ENCODE measurements at places on chromosomes 2 and 18.

- no peak for DNase-seq
These were observed 157.1 kb upstream of the LRRTM1 start for GRCh38 chr2:80461505-80462197.

- DNase-seq = no peak
These were observed 612.4 kb downstream of the FBXO15 start for GRCh38 chr18:73535189-73535588.

DNA sequence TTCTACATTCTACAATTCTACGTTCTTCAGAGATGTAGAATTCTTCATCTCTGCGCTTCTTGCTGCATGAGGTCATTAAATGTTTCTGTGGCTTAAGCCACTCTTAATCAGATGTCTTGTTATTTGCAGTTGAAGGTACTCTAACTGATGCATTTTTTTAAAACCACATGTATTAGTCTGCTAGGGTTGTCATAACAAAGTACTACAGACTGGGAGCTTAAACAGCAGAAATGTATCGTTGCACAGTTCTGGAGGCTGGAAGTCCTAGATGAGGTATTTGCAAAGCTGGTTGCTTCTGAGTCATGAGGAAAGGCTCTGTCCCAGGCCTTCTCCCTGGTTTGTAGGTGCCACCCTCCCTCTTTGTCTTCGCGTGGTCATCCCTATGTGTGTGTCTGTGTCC, 176.3 kb upstream of the GLI2 start:
- DNase-seq = no peak

DNA sequence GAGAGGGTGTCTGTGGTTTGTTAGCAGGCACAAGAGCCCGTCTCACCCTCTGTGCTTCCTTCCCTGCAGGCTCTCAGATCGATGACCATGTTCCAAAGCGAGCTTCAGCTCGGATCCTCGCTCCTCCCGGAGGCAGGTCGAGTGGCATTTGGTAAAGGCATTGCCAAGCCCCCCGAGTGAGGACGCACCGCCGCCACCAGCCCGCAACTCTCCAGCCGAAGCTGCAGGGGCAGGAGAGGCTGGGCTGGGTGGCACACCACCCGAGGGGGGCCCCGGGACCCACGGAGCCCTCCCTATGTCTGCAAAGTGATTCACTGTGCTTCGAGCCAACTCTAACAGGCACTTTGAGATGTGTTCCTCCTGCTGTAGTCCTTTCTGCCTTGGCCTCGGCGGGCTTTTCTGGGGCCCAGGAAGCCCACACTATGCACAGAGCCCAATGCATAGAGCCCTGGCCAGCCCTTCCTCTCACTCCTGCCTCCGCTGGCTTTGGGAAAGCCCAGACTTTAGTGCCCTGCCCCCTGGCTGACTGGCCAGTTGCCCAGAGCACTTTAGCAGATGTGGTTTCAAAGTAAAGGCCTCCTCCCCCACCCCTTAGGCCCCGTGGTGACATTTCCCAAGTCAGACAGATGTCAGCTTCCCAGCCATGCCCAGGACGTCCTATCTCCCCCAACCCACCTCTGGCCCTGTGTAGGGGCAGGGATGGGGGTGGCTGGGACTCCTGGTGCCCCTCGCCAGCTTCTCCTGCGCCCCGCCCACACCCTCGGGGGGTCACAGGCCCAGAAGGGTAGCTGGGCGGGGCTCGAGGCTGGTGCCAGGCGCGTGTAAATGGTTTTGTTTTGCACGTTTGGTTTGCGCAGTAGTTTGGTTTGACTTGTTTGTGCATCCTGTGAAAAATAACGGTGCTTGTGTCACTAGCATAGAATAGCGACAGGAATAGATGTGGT, 23.3 kb upstream of the MAPRE3 start:
- no peak for DNase-seq

DNA sequence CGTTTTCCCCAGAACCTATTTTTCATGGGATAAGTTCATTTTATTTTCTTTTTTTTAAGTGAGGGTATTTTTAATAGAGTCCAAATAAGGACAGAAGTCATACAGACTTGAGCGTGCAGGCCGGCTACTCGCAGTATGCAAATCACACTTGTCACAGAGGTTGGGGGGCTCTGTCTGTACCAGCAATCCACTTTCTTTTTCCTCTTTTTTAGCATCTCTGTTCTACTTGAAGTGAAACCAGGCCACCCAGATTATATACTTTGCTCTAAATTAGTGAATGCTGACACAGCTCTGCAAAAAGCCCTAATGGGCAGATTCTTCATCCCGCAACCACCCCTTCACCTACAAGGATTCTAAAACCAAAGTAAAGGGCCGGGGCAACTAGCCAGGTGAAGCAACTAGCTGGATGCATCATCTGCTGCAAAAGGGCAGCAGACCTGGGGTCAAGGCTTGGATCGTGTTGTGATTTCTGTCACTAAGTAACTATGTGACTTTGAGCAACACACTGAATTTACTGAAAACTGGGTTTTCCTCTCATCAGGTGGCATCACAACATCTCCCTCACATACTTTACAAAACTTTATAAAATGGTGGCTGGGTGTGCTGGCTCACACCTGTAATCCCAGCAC, 18.4 kb downstream of the KDSR start:
- no peak for DNase-seq

DNA sequence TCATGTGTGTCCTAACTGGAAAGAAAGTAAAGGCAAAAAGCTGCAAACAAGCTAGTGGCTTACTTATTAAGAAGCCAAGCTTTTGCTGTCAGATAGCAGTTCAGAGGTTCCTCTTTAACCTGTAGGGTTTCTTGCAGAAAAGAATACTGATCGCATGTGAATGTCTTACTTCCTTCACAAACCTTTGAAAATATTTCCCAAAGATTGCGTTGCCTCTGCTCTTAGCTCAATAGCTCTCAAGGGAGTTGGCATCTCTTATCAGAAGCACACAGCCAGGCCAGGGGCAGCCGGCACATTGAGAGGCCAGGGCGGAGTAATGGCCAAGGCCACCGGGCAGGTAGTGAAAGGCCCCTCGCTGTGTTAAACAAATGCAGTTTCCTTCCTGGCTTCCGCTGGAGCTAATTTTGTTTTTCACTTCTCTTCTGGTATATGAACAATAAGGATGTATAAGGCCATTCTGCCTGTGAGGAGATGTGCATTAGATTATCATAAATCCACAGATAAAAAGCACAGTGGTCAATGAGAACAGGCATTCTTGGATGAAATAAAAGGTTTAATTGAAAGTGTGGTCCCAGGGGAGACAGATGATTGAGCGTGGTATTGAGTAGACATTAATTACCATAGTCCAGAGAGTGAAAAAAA, 542.4 kb upstream of the NRP2 start:
- DNase-seq = no peak

GRCh38 chr18:9095297-9096006, 7.0 kb upstream of the NDUFV2 start:
- DNase-seq = no peak

DNA sequence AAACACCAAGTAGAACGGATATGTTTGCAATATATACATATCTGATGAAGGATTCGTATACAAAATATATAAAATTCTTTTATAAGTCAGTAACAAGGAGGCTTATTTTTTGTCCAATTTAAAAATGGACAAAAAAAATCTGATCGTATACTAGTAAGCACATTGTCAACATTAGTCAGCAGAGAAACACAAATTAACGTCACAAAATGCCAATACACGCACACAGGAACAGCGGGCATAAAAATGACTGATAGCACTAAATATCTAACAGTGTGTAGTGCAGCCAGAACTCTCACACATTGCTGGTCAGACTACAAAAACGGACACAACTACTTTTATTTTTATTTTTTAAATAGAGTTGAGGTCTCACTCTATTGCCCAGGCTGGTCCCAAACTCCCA, 69.5 kb downstream of the LAMA1 start:
- DNase-seq = no peak

DNA sequence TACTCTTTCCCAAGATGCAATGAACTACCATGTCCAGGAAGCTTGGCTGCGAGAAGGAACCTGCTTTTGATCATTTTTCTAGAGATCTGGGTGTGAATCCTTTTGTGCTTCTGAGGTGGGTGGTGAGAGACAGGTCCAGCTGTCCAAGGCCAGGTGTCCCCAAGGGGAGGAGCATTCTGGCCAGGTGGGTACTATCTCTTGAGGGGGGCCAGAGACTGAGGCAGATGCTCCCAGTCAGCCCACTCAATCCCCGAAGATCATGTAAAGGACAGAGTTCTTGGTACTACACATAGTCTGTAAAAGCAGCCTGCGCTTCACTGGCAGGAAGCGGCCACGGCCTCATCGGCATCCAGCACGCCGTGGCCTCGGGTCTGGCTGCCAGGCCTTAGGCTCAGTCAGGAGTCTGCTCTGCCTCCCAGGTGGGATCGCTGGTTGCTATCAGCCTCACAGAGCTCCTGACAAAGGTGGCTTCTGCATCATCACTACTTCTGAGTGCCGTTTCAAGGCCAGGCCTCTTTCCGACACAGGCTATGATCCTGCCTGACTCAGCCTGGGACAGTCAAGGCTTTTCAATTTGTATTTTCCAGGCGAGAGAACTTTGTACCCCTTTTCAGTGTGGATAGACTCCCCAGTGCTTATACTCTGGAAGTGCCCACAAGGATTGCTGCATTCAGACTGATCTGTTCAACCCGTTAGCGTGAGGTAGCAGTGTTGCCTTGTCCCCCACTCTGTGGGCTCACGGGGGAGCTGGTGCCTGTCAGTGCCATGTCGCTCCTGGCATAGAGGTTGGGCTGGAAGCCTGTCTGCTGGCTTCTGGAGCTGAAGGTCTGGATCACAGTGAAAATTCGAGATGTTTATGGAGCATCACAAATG, 29.1 kb downstream of the STK25 start:
- no peak for DNase-seq

GRCh38 chr18:72555968-72556367, 11.8 kb upstream of the CBLN2 start:
- no peak for DNase-seq

DNA sequence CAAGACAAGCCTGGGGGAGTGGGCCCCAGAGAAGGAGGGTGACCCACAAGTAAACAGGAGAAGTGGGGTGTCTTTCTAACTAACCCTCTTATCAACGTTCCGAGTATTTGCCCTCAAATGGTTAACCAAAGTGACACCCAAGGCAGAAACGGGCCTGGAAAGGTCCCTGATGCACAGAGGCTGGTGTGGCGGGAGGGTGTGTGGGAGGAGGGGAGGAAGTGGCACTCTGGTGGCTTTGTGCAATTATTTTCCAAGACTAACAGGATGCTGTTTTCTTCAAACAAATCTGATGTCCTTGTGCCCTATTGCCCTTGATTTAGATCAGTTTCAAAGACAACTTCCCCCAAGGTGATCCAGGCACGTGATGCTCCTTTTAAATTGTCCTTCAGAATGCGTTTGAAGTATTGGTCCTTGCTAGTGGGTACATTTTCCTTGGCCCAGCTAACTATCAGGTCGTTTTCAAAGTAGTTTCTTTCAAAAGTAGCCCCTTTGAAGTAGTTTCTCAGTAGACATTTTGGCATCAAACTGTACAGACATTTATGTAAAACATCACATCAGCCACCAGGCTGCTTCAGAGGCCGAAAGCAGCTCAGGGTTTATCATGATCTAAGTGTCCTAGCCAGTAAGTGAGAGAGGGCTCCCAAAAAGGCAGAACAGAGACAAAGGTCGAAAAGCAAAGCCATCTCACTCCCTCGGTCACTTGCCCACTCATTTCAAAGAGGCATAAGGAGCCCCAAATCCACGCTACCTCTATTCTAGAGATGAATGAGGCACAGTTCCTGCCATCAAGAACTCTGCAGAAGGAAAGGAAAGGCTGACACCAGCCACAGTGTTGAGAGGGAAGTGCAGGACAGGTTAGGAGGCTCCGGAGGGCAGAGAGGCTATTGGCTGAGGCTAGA, 371.1 kb upstream of the ID2 start:
- peak; percentile 21 for DNase-seq

DNA sequence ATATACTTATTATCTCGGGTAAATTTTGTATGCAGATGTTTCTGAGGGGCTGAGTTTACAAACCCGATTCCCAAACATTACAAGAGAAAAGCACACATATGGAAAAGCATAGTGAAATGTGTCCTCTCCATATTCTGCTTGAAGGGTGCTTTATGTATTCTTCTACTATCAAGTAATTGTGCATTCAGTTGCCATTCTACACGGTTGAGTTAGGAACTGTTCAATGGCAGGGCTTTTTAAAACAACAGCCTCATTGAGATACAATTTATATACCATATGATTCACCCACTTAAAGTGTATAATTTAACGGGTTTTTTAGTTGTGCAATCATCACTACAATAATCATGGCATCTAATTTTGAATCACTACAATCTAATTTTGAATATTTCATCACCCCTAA, 138.4 kb upstream of the DLGAP1 start:
- DNase-seq = no peak

GRCh38 chr2:235066895-235067294, 115.1 kb downstream of the SH3BP4 start:
- DNase-seq = no peak

DNA sequence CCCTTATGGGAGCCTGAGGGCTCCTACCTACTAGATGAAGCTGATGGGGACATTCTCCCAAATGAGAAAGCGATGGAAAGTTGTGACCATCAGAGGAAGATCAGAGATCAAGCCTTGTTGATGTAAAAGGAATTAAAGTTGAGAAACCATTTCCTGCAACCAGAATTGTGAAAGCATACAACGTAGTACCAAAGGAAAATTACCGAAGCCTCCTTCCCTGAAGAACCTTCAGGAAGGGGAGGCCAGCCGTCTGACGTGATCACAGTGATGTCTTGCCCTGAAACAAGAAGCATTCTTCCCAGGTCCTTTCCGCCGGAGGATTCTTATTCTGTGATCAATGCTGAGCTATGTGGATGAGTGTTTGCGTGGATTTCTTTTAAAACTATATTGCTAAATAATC, 211.6 kb upstream of the TNP1 start:
- DNase-seq = no peak

GRCh38 chr2:13089971-13090370, 373.2 kb downstream of the TRIB2 start:
- DNase-seq = no peak

- no peak for DNase-seq
These were observed 392.3 kb upstream of the ZNF804A start for GRCh38 chr2:184206045-184206444.

GRCh38 chr18:24846138-24846537, 385.7 kb downstream of the HRH4 start:
- DNase-seq = no peak

DNA sequence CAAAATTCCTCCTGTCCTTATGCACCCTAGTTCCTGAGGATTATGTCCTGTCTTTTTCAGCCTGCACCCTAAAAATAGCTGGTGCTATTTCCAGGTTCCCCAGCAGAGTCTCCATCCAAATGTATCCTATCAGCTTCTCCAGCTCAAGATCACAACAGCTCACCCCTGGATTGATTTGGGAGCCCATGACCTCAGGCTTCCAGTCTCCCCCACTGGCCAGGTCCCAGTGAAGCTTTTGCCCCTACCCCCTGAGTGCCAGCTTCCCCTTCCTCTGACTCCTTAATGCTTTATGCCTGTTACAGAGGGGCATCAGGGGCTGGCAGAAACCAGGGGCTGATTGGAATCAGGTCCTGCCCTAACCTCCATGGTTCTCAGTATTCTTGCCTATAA, 76.9 kb upstream of the DAPL1 start:
- no peak for DNase-seq

DNA sequence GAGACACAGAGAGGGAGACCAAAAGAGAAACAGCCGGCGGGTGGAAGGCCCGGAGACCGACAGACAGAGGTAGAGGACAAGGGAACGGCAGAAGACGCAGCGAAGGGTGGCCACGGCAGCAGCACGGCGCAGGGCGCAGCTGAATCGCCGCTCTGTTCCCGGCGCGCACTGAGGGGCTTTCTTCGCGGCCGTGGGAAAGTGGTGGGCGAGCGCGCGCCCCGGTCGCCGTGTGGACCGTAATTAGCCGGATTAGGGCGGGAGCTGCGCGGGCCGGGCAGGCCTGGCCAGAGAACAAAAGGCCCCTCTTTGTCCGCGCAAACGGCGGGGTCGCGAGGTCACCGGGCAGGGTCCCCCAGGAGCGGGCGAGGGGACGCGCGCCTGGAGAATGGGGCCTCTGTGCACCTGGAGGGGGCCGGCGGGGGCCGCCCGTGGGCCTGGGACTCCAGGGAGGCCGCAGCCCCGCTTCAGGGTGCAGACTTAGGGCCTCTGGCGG, 158.3 kb downstream of the ZFP36L2 start:
- no peak for DNase-seq

Measured in stimulated activated CD4-positive, alpha-beta T cell treated with anti-CD3 and anti-CD28 coated beads, Interleukin-15, amount 100 ng/mL, for 1 hour (primary cell).